ENCODE measurements at places on chromosomes 5 and 9.

DNA sequence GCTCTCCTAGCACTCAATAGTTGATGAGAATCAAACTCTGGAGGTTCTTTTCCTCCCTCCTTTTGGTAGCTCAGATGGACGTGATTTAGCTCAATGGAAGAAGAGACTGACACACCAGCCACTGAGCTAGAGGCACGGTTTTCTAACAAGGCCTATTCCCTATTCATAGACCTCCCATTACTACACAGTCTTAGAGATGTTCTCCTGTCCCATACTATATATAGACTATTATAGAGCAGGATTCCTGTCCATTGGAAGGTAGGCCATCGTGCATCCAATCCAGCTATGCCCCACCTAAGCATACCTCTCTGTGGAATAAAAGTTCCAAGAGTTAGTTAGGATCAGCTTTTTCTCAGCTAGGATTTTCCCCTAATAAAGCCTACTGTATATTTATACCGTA is 30.3 kb upstream of the CTNNAL1 start:
- no peak for DNase-seq

DNA sequence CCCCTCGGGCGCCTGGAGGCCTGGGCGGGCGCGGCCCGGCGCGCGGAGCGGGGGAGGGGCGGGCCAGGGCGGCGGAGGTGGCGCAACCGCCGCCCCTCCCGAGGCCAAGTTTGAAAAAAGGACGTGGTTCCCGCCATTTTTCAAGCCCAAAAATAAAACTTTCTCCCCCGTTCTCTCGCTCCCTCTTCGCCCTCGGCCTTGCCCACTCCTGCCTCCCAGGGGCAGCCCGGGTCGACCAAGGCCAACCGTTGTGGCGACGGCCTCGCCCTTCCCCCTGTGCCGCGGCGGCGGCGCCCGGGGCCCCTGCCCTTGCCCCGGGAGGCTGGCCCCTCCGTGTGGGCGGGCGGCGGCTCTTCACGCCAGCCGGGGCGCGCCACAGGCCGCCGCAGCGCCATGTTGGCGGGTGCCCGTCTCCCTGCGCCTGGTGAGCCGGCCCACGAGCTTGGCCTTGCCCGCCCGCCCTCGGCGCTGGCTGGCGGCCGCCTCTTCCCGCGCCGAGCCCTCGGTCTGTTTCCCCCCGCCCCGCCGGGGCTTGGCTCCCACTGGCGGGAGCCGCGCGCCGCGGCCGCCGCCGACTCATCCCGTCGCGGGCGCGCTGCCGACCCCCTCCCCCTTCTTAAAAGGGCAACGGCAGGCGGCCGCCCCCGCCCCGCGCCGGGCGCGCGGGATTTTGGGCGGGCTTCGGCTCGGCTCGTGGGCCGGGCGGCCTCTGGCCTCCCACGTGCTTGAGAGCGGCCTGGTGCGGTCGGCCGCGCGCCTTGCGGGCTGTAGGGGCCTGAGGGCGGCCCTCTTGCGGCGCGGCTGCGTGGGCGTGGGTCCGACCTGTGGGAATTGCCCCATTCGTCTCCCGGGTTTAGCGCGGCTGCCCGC is 1.3 kb downstream of the ANP32B start:
- DNase-seq: peak; percentile 44

DNA sequence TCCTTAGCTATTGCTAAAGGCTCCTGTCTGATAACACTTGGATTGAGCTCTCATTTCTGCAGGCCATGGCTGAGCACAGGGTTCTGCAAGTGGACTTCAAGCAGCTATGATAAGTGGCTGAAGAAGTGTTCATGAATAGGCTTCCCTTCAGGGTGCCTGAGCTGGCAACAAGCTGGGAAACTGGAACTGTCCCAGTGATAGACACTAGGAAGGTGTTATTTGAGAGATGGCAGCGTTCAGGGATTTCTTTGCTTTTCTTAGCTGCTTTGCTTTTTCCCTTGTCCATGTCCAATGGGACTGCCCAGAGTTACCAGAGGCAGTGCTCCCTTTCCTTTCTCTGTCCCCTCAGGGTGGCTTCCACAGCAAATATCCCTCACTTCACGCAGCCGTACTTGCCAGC is 75.8 kb downstream of the INIP start:
- no peak for DNase-seq

DNA sequence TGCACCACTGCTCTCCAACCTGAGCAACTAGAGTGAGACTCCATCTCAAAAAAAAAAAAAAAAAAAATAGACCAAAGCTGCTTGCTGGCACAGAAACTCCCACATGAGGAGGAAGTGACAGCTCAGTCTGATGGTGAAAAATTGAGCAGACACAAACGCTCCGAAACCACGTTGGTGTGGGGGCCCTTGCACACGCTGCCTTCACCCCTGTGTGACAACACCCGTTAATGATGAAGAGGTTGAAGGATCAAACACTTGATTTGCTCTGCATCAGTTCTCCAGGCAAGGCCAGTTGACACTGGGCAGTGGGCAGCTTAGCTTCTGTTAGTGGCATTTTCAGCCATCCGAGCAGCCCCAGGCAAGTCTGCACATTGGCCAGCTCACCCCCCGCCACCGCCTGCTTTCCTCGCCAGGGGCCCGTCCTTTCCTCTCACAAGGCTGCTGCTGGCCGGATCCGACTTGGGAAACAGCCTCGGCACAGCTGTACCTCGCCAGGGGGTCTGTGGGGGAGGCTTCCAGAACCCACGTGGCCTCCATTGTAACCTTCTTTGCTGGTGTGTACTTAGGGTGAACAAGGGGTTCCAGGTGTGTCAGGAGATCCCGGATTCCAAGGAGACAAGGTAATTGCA is 79.8 kb downstream of the COL27A1 start:
- no peak for DNase-seq

- DNase-seq: no peak
These were observed 14.8 kb upstream of the NR3C1 start for GRCh38 chr5:143418140-143418866.

- no peak for DNase-seq
These were observed 129.0 kb downstream of the PIK3R1 start for GRCh38 chr5:68344447-68345111.

- no peak for DNase-seq
These were observed 720.6 kb downstream of the SEMA5A start for GRCh38 chr5:8825139-8825757.

GRCh38 chr9:35136866-35137265 is 21.2 kb upstream of the ATOSB start:
- DNase-seq: no peak

GRCh38 chr5:76861612-76862011 is 11.8 kb downstream of the S100Z start:
- no peak for DNase-seq

DNA sequence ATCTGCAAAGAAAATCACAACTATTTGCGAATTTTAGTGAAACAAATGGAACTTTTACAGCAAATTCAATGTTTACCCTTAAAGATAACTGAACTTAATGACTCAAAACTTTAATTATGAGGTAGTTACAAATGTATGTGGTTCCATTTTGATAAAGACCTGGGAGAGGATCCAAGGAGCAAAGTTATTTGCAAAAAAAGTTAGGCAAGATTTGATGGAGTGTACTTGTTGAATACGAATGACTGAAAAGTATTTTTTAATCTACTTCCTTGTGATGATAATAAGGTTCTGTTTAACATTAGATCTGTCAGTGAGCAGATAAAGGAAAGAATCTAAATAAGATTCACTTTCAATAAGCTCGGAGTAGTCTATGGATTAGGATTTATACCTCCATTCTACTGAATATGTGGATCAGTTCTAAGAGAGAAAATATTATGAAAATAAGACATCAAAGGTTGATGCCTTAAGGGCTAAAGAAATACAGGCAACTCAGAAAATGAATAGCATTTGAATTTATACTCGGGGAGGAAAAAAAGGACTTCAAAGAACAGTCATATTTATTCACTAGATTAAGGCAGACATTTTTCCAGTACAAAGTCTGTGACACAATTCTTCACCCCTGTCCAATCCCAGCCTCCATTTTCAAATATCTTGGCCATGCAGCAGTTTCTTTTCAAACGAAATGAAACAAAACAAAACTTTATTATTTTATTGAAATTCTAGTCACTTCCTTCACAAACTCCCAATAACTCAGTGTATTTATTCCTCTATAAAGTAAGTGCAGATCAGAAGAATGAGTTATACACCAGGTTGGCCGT is 199.8 kb downstream of the PDE4D start:
- no peak for DNase-seq

GRCh38 chr5:58987193-58987592 is 404.3 kb downstream of the RAB3C start:
- DNase-seq: no peak

- no peak for DNase-seq
These were observed 769.7 kb downstream of the TAF11L14 start for GRCh38 chr5:18403941-18404438.

- DNase-seq: no peak
These were observed 107.5 kb downstream of the RGS3 start for GRCh38 chr9:113570749-113571711.

GRCh38 chr5:140222416-140222815 is 47.4 kb downstream of the CYSTM1 start:
- no peak for DNase-seq

Data from NCI-H1436 (cell line).